GM18507 (cell line): ENCODE measurements at places on chromosomes 6 and 20.

DNA sequence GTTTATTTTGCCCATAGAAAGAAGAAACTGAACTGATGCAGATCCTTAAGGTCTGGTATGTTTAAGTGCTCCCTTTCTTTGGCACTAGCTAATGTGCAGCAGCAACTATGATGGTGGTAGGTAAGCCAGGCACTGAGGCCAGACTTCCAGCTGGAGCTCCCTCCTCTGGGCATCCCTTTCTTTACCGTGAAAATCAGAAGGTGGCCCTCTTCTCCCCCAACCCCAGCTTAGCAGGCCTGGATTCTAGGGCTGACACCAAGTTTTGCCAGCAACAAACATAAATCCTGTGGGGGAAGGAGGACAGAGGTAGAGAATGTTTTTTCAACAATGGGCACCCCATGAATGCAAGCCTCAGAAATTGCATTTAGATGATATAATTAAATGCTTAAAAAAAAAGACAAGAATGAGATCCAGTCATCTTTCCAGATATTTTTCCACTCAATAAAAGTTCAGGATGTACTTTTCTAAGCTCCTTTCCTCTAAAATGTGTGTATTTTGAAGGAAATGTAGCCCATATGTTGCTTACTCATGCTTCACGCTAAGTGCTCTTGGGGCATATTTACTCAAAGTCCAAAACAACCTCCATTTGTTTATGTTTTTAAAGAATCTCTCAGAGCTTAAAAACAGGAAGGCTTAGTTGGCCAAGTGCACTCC is 123.9 kb upstream of the NXT1 start:
- DNase-seq: no peak

GRCh38 chr6:111445861-111446267 is 37.2 kb downstream of the REV3L start:
- DNase-seq: no peak

GRCh38 chr6:71900642-71901041 is 14.3 kb downstream of the RIMS1 start:
- DNase-seq: no peak

DNA sequence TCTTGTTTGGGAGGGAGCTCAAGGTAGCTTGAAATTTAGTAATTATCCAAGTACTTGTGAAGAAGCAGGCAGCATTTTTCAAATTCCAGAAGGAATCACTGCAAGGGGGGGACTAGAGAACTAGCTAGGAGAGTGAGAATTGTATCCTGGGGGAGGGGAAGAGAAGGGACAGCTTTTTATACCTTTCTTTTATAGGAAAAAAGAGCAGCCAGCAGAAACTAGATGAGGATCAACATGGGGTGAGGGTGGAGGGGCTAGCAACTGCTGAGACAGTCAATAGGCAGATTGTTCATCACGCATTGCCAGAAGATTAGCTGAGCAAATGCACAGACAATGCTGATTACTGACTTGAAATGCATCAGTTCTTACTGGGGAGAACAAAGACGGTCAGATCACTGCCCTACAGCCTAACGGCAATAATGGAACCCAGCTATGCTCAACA is 514.3 kb upstream of the CITED2 start:
- no peak for DNase-seq

DNA sequence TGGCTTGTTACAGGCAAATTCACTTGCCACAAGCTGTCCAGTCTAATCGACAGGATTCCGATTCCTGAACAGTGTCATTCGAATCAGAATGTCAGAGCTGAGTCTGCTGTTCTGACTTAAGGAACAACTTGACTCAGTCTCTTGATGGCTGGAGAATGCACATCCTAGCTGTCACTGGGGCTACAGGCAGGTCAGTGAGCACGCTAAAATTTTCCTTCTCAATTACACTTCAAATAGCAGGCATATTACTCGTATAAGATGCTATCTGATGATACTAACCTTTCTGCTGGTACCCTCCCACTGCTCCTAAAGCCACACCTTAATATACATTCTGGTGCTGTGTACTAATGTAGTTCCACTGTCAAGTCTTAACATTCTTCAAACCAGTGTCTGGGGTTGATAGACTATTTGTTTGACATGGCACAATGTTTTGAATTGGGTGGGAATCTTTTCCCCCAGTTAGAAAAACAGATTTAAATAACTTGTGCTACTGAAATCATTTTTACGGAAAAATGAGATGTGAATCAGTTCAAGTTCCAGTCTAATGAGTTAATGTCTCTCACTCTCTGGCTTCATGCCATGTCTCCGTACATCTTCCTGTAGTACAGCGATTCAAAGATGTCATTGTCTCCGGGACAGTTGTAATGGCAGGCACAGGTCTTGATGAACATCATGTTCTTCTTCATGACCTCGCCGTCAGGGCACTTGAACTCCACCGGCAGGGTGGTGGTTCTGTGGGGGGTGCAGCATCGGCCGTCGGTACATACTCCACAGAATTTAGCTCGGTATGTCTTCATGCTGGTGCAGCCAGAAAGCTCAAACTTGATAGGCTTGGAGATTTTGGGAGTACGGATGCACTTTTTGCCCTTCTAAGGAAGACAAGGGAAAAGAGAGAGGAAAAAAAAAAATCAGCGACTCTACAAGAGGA is 2.2 kb downstream of the CCN2 start:
- DNase-seq: no peak
